CD4-positive, alpha-beta T cell treated with Interleukin-21 for 1 hour (primary cell): ENCODE measurements at places on chromosomes 5 and 9.

GRCh38 chr9:129166623-129167557, 11.2 kb downstream of the IER5L start:
- peak; percentile 10 for DNase-seq

DNA sequence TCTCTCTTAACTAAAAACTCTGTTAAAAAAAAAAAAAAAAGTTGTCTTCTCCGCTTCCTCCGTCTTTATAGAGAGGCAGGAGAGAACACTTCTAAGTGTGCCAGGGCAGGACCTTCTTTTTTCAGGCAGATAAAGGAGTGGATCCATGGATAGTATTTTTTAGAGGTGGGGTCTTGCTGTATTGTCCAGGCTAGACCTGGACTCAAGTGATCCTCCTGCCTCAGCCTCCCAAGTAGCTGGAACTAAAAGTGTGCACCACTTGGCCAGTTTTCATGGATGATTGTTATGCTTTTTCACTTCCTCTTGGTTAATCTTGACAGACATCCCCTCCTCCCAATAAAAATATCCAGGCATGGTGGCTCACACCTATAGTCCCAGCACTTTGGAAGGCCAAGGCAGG, 20.0 kb upstream of the GNE start:
- no peak for DNase-seq

DNA sequence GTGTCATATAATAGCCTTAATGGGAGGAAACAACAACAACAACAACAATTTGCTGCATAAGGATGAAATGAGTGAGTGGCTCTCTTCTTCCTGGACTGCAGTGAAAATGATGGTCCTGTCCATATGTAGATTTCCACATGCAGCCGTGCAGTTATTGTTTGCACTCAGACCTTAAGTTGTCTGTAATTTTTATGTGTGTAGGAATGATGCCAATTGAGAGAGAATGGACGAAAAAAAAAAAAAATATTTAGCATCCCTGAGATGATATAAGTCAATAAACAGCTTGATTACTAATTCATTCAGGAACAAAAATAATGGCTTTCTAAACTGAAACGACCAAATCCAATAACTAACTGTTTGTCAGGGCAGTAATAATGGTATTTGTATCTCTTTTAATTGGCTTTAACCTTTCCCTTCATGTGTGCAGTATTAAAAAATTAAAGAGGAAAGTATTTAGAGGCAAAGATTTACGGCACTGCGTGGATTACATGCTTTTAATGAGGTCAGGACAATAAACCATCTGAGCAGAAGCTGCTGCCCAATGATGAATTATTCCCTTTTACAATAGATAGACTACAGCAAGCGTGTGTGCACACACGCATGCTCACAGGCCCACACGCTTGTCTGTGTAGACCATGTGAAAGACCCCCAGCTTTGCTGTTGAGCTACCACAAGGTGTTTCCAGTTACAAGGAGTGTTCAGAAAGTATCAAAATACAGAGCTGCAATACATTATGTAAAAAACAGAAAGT, 459.5 kb upstream of the WWC1 start:
- DNase-seq: no peak

GRCh38 chr5:81007637-81008027, 47.5 kb downstream of the RASGRF2 start:
- DNase-seq: peak; percentile 38

DNA sequence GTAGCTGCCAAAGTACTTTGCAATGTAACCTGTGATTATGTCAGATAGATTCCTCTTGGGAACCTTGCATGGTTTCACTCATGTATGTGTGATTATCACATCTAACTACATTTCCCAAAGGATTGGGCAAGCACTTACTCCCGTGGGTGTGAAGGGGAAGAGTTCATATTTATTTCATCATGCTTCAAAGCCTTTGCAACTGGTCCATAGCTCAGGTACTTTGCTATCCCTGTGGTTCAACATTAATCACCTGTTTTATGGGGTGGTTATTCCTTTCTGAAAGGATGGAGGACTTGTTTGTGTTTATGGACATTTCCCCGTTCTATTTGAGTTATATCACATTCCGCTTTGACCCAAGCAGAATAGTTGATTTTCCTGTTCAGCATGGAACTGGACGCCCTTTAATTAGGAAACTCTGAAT, 13.6 kb upstream of the ERMP1 start:
- no peak for DNase-seq

- DNase-seq: no peak
These were observed 199.5 kb downstream of the KCNN2 start for GRCh38 chr5:114561415-114561814.

DNA sequence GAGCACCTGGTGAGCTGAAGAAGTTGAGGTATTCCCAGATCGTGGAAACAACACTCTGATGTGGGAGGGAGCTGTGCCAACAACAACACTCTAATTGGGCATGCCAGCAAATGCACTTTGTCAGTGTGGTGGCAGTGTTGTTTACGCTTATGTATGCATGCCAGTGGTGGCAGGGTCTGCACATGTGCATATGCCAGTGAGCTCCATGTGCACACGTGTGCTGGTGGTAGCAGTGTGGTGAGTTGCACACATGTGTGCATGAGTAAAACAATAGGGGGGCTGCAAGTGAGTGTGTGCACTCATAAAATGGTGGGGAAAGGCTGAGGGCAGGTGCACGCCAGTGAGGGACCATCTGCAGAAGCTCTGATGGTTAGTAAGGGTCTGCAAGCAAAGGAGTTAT, 134.2 kb downstream of the DMRTA1 start:
- DNase-seq: no peak

DNA sequence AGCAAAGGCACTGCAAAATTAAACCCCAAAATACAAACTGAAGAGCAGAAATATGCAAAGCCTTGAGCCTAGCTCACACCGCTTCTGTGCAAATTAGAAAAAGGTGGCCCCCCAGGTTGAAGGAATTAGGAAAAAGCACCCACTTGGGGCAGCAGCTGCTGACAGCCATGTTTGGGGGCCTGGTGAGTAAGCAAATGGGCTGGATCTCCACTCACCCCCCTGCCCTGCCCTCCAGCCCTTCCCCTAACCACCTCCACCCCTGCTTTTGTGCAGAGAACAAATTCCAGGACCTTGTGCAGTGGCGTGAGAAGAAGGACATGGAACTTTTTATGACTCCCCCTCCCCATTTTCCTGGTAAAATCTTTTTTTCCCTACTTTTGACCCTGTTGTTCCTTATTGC, 92.0 kb upstream of the DNAH5 start:
- no peak for DNase-seq

GRCh38 chr9:87479801-87480201, 17.9 kb upstream of the DAPK1 start:
- peak; percentile 17 for DNase-seq

DNA sequence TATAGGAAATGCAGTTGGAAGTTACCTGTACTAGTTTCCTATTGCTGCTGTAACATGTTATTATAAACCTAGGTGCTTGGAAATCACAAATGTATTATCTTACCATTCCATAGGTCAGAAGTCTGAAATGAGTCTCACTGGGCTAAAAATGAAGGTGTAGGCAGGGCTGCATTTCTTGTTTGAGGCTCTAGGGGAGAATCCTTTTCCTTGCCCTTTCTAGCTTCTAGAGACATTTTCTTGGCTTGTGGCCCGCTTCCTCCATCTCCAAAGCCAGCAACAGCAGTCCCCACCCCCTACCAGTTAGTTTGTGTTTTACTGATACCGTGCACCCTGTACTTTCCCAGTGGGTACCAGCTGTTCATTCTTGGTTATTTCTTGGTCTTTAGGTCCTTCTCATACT, 153.3 kb downstream of the SLF1 start:
- DNase-seq: no peak

DNA sequence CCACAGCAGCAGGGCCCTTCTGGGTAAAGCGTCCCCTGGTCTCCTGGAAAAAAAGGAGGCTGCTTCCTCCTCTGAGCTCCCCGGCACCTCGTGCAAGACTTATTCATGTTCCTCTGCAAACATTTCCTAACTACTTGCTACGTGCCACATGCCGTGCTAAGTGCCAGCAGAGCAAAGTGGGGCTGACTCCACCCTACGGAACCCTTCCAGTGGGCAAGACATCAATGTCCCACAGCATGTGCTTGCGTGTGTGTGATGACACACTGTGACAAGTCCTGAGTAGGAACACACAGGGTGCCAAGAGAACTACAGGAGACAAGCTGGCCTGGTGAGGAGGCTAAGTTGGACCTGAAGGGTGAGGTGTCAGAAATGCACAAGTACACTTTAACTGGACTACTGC, 57.4 kb downstream of the SEMA4D start:
- DNase-seq: no peak

DNA sequence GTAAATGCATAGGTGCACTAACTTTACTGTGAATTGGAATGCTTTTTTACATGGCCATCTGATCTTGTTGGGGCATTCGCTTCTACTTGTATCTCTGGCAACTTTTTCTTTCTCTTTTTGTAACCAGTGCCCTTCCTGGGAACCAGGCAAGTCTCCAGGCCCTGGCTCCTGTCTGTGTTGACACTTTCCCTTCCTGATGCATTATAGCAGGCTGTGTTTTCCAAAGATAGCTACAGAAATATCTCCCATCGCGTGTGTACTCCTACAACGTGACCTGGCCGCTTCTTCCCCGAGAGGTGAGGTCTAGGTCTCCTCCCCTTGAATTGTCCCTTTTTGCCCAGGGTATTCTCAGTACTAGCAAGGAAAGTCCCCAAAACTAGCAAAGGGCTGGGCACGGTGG, 81.1 kb upstream of the SPIN1 start:
- no peak for DNase-seq

- no peak for DNase-seq
These were observed 538.5 kb upstream of the TUSC1 start for GRCh38 chr9:26216702-26217101.

GRCh38 chr9:133529457-133529856, 4.7 kb upstream of the MYMK start:
- DNase-seq: no peak

DNA sequence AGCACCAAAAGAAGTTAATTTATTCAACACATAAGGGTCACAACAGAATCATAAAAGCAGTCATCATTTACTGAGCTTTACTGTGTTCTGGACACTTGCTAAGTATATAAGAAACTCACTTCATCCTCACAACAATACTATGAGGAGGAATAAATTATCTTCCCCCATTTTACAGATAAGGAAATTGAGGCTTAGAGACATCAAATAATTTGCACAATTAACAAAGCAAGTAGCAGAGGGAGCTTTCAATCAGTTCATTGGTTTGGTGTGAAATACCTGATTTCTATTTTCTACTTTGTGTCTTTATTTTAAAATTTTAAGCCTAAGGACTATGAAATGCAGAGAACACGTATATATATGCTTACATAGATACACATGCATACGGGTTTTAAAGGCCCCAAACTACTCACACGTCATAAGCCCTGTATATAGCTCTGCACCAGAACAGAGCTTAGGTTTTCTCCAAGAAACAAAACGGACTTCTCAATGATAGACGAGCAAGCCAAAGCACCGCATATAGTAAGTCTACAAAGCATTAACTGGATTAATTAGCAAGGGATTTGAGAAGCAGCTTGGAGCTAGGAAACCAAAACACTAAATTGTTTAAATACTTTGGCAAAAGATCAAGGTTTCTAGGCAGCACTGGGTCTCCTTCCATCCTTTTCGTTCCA, 95.6 kb downstream of the DENND1A start:
- DNase-seq: no peak

DNA sequence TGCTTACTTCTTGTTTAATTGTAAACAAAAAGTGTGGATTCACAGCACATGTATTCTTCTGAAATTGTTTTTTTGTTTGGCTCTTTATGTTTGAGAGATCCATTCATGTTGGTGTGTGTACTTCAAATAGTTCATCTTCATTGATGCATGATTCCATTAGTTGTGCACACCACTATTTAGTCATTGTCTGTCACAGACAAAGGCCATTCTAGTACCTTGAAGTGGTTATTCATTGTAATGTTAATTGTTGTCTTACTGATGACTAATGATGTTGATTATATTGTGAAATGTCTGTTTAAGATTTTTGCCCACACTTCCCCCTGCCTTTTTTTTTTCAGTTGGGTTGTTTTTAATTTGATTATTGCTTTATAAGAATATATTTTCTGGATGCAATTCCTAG, 391.3 kb downstream of the DIRAS2 start:
- DNase-seq: no peak

DNA sequence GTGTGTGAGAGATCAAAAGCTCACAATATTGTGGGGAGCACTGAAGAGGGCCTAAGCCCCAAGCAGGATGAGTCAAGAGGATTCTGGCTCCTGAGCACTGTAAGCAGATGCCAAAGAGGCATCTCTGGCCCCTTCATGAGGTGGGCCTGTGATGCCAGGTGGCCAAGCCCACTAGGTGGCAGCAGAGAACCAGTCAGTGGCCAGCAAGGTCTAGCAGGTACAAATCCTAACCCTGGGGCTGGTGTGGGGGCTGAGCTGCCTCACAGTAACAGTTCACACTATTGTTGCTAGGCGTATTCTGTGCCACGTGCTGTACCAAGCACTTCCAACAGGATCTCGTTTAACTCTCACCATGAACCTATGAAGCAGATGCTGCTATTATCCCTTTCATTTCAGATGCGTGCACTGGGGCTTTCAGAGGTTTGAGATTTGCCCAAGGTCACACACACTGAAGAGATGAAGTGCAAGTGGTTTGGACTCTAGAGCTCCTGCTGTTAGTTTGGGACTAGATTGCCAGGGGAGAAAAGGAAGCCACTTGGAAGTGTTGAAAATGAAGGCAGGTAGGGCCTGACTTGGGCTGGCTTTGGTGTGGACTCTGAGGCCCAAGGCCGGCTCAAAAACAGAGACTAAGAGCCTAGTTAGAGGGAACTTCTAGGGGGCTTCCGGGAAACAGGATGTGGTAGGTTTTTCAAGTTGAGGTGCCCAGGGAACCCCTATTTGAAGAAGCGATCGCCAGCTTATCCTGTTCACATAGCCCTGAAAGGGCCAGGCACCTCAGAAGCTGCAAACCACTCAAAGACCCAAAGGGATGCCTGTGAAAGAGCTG, 4.4 kb upstream of the MLANA start:
- DNase-seq: peak; percentile 76

DNA sequence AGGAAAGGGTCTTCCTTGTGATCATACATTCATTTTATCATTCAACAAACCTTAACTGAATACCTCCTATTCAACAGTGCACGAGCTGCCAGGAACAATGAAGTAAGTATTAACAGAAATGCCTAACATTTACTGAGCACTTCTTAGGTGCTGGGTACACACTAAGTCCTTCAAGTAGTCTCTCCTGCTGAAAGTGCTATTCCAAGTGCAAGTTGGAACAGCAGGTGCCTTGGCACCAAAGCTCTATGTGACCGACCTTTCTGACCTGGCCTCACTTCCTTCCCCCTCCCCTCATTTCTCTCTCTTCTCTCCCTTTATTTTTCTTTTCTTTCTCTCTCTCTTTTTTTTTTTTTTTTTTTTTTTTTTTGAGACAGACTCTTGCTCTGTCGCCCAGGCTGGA, 94.5 kb downstream of the GRIA1 start:
- no peak for DNase-seq

- no peak for DNase-seq
These were observed 367.1 kb upstream of the PDE4D start for GRCh38 chr5:60260658-60261057.

DNA sequence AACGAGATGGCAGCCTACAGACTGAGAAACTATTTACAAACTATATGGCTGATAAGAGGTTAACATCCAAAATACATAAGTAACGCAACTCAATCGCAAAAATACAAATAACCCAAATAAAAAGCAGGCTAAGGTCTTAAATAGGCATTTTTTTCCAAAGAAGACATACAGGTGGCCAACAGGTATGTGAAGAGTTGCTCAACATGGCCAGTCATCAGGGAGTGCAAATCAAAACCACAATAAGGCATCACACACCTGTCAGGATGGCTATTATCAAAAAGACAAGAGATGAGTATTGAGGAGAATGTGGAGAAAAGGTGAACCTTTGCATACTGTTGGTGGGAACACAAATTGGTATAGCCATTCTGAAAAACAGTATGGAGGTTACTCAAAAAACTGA, 73.5 kb downstream of the CAMSAP1 start:
- no peak for DNase-seq

- DNase-seq: no peak
These were observed 98.3 kb downstream of the BASP1 start for GRCh38 chr5:17315710-17316221.
